NCI-H1436 (cell line): ENCODE measurements at places on chromosomes 2 and 18.

DNA sequence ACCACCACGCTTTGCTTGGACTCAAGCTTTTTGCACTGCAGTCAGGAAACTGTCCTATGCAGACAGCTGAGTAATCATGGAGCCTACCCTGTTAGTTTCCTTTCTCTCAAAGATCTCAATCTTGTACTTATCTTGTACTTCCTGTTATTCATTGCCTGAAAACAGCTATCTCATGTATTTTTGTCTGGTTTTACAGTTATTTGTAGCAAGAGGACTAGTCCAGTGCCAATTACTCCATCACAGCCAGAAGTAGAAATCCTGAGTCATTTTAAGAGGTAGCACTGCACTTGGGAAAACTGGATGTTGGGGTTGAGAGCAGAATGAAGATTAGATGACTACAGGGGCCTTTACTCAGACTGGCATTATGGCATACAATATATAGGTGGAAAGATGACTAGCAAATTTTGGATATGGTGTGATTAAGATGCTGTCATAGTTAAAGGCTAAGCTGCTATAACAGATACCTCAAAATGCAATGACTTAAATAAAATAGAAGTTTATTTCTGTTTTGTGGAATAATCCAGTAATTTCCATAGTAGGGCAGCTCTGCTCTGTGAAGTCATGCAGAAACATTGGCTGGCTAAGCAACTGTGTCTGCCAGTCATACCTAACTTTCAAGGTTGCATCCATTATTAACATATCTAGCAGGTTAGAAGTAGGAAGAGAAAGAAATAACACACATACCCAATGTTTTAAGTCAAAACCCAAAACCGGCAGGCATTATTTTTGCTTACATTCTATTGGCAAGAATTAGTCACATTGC is 21.1 kb upstream of the CHMP3 start:
- no peak for DNase-seq

- DNase-seq, result no peak
These were observed 10.2 kb downstream of the IL1F10 start for GRCh38 chr2:113077921-113078320.

DNA sequence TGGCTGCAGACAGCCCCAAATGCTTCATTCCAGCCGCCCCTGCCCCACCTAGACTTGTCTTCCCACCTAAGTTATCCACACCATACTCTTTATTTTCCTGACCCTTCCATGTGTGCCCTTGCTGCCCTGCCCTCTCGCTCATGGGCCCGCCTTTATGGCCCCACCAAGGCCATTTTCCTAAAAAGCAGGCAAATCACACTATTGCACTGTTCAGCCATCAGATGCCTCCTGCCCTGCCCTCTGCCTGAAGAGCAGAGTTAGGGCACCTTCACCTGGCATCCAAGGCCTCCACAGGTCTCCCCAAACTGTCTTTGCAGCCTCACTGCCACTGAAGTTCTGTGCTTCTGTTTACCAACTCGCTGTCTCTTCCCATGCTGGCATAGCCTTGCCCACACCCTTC is 496.7 kb downstream of the EIPR1 start:
- no peak for DNase-seq

DNA sequence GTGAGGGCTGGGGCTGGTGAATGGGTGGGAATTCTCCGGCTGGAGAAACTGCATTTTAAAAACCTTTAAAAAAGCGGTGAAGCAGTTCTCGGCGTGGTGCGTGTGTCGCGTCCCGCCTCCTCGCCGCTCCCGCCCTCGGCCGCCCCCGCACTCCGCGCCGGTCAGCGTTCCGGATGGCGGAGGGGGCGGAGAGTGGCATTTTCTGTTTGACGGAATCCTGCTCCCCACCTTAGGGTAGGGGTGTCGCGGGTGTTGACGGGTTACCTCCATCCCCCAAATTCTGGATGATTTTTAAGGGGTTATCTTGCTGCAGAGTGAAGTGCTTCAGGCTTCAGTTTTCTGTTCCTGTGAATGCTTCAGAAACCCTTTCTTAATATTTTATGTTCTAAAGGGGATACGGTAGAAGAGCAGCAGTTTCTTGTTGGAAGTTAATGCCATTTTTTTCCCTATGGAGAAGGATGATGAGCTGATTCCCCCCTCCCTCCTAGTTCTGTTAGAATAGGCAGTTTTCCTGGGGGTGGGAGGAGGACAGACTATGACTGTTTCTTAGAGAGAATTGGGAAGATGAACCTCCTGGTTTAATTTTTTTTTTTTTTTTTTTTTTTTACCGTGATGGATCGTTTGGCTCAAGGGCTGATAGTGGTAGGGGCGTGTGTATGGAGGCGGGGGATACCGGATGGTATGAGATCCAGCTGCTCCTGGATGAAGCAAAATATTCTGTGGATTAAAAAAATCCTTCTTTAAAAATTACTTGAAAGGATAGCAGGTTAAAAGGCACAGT is 756 bp downstream of the ABI2 start:
- no peak for DNase-seq

- DNase-seq, result no peak
These were observed 22.4 kb upstream of the MSGN1 start for GRCh38 chr2:17793803-17794354.
